ENCODE measurements at places on chromosomes 3 and 15. TPM values are rescaled to one million over a fixed set of nuclear protein-coding genes. Genes with fewer than 3 reads are reported as not detected.

DNA sequence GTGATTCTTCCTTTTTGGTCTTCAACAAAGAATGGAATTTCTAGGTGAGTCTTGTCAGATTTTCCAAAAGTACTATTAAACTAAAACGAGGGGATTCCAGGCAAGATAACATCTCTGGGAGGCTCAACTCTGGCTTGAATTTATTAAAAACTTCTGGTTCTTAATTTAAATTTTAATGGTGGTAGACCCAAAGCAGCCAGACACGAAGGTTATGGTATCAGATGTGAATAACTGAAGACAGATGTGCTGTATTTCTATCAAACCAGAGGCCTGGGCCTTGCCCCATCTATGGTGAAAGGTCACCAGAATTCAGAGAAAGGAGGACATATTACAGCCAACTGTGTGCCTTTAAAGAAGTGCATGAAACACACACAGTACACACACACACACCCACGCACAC lies 283.2 kb upstream of the ICE2 start:
- no peak for DNase-seq

DNA sequence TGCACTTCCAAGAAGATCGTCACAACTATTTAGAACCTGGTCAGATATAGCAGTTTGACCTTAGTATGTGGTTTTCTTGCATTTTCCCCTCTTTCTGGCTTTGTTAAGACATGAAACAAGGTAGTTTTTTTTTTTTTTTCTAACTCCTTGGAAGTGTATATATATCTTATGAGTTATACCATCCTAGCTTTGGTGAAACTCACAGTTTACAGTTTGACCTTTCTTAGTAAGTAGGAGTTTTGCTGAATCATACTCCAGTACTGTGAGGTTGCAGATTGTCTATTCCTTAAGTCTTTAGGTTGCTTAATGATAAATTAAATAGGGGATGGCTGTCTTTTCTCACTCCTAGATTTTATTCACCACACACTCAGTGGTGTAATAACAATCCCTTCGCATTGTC lies 325.0 kb downstream of the RBMS3 start:
- no peak for DNase-seq

GRCh38 chr3:49647741-49648140 lies 26.4 kb upstream of the APEH start:
- no peak for DNase-seq

- DNase-seq, result no peak
These were observed 64.1 kb downstream of the BTD start for GRCh38 chr3:15665510-15666150.

The PLA2G4B gene
- 0.13 TPM for total RNA-seq

DNA sequence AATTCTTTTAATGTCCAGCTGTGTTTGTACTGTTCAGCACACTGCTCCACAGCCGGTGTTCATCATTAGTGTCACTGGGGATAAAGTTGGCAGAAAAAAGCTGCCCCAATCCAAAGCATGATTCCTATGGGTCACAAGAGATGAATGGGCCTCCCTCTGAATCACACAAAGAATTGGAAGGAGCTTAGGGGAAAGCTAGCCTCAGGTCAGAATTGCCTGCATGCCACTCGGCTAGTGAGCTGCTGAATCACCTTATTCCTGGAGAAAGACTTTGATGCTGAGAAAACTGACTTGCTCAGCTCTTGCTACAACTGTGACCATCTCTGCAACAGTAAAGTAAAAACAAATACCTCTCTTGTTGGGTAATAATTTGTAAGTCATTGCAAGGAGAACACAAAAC lies 3.5 kb downstream of the CCK start:
- no peak for DNase-seq

- no peak for DNase-seq
These were observed 422 bp downstream of the LSAMP start for GRCh38 chr3:116444819-116445310.

The RASGRP1 gene
- 0.13 TPM for total RNA-seq

The DUSP7 gene
- 6.9 TPM for total RNA-seq

GRCh38 chr3:140906785-140907184 lies 34.9 kb upstream of the SLC25A36 start:
- DNase-seq, result no peak

- DNase-seq, result peak; percentile 53
These were observed 34.9 kb downstream of the DCLK3 start for GRCh38 chr3:36729204-36730056.

DNA sequence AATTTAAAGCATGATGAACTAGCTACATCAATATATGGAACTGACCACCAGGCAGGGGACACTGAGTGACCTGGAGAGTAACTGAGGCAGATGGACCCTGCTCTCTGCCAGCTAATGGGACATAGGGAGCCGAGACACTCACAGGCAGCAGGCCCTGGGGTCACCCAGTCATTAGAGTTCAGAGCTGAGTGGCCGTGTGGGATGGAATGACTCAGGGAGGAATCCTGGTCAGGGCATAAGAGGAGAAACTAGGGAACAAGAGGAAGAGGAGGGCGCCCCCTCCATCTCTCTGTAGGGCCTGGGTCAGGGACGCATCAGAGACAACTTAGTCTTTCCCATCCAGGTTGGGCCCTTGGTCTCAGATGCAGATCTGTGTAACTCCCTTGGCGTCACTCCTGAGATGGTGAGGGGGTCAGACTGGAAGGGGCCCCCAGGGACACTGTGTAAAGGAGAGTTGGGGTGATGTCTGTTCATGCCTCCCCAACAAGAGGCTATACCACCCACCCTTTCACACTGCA lies 39.8 kb downstream of the CCDC12 start:
- no peak for DNase-seq

DNA sequence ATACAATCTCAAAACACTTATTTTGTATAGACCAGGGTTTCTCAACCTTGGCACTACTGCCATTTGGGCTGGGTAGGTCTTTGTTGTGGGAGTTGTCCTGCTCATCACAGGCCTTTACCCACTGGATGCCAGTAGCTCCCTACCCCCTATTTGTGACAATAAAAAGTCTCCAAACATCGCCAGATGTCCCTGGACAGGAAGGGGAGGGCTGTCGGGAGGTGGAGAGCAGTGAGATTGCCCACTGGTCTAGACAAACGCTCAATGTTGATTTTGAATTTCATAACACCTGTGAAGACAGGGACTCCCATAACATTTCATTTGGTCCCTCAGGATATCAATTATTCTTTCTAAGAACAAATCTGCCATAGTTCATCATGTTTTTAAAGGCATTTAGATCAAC lies 151.7 kb upstream of the PTPRG start:
- DNase-seq, result no peak

The SMCO1 gene
- not detected for total RNA-seq
